Effector memory CD8-positive, alpha-beta T cell (primary cell): ENCODE measurements at places on chromosomes 2 and 18.

GRCh38 chr2:161954103-161954502 is 119.9 kb downstream of the DPP4 start:
- DNase-seq = peak; percentile 13

GRCh38 chr2:234293973-234294372 is 202.9 kb downstream of the ARL4C start:
- no peak for DNase-seq

GRCh38 chr2:131023758-131024157 is 69.5 kb downstream of the FAM168B start:
- DNase-seq = no peak

- DNase-seq = no peak
Measured at GRCh38 chr2:43551990-43552389, 43.8 kb downstream of the THADA start.

- no peak for DNase-seq
Measured at GRCh38 chr18:9531791-9532410, 56.6 kb downstream of the RALBP1 start.

GRCh38 chr18:58258692-58259342 is 214.8 kb downstream of the NEDD4L start:
- DNase-seq = no peak
